Esophagus muscularis mucosa (tissue), 4 donors: ENCODE measurements at places on chromosomes 1 and 21. TPM values are rescaled to one million over a fixed set of nuclear protein-coding genes. Genes with fewer than 3 reads are reported as not detected.

XKR8 gene
- 12.2 TPM for total RNA-seq

TEDDM1 gene
- not detected for total RNA-seq

DNA sequence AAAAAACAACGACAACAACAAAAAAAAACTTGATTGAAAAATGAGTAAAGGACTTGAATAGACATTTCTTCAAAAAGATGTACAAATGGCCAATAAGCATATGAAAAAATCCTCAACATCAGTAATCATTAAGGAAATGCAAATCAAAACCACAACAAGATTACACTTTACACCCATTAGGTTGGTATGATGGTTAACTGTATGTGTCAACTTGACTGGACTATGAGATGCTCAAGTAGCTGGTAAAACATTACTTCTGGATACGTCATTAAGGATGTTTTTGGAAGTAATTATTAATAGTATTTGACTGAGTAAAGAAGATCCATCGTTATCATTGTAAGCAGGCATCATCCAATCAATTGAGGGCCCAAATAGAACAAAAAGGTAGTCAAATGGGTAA is 34.9 kb upstream of the LYPLAL1 start:
- no peak for DNase-seq

CCDC30 gene
- total RNA-seq = 0.99 TPM

GRCh38 chr1:7786795-7787194 is 2.7 kb downstream of the PER3 start:
- no peak for DNase-seq

GRCh38 chr1:45394342-45394741 is 54.1 kb upstream of the MUTYH start:
- no peak for DNase-seq
